SIG-M5 (cell line): ENCODE measurements at places on chromosomes 5 and 9.

DNA sequence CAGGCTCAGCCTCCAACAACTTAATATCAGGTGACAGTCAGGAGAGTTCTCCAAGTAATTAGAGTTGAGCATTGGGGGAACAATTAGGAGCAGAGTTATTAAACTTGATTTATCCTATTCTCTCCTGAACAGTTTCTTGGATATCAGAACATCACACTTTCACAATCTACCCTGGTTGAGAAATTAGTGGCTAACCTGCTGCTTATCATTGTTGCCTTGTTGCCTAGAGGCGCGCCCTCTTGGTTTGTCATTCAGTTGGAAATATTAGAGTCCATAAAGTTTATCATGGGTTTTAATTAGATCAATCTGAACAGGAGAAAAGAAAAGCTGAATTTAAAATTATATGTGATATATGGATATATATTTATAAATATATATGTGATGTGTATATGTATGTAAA lies 291.1 kb downstream of the CCDC171 start:
- no peak for DNase-seq

- no peak for DNase-seq
Measured at GRCh38 chr5:97118261-97119006, 24.0 kb downstream of the LIX1 start.

- no peak for DNase-seq
Measured at GRCh38 chr9:129394061-129394885, 216.2 kb upstream of the IER5L start.

GRCh38 chr5:107058235-107058634 lies 612.5 kb downstream of the EFNA5 start:
- no peak for DNase-seq

GRCh38 chr5:113693701-113694100 lies 180.2 kb downstream of the YTHDC2 start:
- DNase-seq, result no peak

DNA sequence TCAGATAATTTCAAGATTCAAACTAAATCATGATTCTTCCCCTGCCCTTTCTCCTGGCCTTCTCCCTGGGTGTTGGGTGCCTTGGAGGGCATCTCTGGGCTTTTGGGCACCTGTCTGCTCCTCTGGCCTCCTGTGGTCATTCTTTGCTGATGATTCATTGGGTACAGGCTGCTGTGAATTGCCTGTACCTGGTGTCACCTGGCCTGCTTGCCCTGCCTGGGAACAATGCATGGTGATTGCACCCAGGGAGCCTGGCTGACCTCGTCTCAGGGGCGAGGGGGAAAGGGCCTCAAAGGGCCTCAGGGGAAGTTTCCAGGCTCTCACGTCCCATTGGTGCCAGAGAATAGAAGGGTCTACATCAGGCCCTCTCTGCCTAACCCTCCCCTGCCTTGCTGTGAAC lies 20.1 kb upstream of the CKMT2 start:
- no peak for DNase-seq

DNA sequence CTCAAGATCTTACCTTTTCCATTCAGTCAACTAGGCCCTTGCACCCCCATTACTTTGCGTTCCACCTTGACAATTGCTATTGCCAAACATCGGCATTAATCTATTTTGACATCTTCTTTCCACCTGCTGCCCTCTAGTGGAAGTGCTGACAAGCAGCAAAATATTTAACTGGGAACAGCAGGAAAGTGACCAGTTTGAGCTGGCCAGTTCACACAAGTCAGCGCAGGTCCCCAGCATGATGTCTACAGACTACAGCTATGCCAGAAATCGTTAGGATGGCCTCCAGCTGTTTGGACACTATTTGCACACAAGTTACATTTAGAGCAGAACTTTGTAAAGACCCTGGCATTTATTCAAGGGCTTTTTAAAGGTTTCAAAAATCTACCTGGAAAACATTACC lies 160.1 kb downstream of the GHR start:
- no peak for DNase-seq

GRCh38 chr9:122978601-122979000 lies 37.8 kb downstream of the RABGAP1 start:
- DNase-seq, result no peak

- no peak for DNase-seq
Measured at GRCh38 chr9:5650356-5651105, 21.6 kb downstream of the RIC1 start.

DNA sequence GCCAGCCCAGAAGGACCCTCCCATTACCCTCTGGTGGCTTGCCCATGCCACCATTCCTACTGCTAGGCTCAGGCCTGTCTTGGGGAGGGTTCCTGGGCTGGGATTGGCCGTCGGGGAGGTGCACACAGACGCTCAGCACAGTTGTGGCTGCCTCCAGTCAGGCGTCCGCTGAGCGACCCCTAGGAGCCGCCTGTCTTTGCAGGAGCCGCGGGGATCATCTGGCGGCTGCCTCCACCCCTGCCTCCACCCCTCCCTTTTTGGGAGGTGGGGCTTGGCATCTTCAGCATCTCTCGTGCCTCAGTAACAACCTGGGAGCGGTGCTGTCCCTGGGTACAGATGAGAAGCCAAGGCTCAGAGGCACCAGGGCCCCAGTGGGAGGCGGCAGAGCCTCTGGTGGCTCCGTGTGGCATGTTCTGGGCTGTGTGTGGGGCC lies 39.6 kb downstream of the RXRA start:
- DNase-seq, result no peak

GRCh38 chr5:56211298-56211865 lies 21.7 kb downstream of the ANKRD55 start:
- no peak for DNase-seq

DNA sequence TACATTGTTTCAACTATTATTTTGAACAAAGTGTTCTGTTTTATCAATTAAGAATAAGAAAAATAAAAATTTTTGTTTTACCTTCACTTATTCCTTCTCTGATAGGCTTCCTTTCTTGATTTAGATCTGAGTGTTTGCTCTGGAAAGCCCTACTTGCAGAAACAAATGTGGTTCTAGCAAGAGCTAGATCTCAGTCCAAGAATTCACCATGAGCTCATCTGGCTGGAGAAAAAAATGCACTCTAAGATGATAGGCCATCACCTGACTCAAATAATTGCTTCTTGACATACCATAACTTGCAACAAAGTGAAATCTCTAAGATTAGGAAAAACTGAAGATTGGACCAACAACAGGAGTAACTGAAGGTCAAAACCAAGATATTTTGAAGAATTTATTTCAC lies 6.3 kb upstream of the RLN2 start:
- DNase-seq, result no peak

DNA sequence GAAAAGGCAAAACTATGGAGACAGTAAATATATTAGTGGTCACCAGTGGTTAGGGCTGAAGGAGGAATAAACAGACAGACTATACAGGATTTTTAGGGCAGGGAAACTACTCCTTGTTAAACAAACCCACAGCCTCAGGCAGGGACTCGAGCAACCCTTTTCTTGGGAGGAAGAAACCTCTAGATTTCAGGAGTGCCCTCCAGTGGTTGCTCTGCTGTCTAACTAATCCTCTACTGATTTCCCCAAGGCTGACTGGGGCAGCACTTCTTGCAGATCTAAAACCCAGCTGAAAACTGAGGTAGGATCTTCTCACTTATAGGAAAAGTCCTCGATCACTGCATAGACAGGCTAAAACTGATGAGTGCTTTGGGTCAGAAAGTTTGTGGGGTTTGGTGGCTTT lies 176.8 kb downstream of the ISOC1 start:
- no peak for DNase-seq

GRCh38 chr9:124284940-124285441 lies 27.2 kb downstream of the NEK6 start:
- no peak for DNase-seq

DNA sequence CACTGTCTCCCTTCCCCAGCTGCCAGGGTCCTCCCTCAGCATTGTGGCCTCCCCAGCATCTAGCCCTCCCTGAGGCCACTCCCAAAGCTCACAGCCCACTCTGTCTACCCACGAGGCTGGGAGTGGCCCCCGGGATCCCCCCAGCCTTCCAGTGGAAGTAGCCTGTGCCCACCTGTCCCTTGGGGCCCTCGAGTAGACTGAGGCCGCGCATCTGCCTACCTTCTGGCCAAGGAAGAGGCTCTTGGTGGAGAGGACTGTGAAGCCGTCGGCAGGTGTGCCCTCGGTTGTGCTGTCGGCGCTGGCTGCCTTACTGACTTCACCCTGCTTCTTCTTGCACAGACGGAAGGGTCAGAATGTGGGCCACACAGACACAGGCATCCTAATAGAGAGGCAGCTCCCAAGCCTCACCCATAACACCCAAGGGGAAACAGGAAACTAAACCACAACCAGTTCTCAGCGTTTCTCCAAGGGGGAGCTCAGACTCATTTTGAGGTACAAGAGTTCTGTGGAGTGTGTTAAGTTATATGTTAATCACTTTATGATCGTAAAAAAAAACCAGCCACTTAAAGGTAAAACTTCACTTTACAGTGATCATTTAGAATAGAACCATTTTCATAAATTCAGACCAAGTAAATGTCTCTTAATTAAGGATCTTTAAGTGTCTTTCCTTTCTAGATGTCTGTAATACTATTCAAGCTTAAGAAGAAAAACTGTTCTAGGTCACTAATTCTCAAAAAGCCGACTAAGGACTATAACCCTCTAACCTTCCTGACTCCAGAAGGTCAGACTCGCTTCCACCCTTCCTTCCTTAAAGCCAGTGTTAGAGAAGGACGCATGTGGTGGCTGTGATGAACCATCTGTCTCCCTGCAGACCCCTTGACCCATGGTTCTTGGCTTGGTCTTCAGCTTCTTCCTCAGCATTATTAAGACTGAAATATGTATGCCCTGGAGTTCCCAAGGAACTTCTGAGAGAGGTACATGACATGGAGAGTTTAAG lies 38.5 kb downstream of the MACROH2A1 start:
- DNase-seq, result no peak

- DNase-seq, result no peak
Measured at GRCh38 chr5:28544501-28544900, 1506.1 kb upstream of the CDH9 start.

DNA sequence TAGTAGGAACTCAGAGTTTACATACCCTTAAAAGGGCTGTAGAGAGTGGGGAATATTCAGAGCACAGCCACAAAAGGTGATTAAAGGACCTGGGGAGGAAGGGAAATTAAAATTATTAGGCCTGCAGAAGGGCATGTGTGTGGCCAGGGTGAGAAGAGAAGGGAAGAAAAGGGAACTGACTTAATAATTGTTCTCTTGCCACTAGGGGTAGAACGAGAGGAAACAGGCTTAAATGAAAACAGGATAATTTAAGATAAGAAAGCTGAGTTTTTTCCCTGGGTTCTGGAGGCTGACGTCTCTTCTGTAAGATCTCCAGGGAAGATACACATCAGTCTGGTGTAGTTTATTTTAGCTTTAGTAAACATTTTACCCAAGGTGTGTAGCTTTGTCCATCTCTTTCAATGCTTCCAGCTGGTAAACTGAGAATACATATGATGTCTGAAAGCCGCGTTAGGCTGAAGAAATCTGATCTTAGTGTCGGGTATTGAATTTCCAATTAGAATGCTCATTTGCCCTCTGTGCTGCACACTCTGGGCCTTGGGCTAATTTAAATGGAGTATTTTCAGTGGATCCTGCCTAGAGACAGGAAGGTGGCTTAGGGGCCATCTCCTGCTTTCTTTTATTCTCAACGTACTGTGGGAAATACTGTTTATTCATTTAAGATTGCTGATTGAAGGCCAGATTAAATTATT lies 416.8 kb downstream of the TMEM38B start:
- DNase-seq, result no peak

GRCh38 chr5:98785244-98785643 lies 11.8 kb downstream of the RGMB start:
- DNase-seq, result no peak

DNA sequence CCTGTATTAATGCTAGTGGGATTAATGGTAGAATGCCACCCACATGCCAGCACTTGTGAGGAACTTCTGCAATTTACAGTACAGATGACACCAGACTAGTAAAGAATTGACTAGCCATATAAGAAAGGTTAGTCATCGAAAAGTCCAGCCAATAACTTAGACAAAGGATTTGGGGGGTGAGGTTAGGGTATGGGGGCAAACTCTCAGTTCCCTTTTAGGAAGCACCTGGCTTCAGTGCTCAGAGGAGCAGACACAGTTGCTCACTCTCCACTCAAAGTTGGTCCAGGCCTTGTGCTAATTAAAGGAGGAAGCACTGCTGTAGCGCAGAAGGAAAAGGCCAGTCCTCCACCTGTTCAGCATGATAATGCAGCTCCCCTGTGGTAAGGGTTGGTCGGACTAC lies 25.2 kb downstream of the TGFBR1 start:
- no peak for DNase-seq

- DNase-seq, result no peak
Measured at GRCh38 chr9:108442627-108443018, 413.2 kb downstream of the ACTL7B start.

GRCh38 chr5:87015901-87016300 lies 251.8 kb upstream of the RASA1 start:
- DNase-seq, result peak; percentile 66

- no peak for DNase-seq
Measured at GRCh38 chr5:175444060-175444904, at the start of gene DRD1. Gene DRD1, minus strand, starts transcription at chr5:175444182. Its CDS starts 1,083 bp downstream, at chr5:175443099.

- no peak for DNase-seq
Measured at GRCh38 chr9:36337002-36337401, 63.1 kb downstream of the RNF38 start.

- DNase-seq, result no peak
Measured at GRCh38 chr5:146327257-146327870, 11.3 kb upstream of the POU4F3 start.

GRCh38 chr5:136963504-136963903 lies 535.6 kb downstream of the SPOCK1 start:
- DNase-seq, result no peak

- DNase-seq, result no peak
Measured at GRCh38 chr5:96659170-96659569, 3.0 kb upstream of the CAST start.

DNA sequence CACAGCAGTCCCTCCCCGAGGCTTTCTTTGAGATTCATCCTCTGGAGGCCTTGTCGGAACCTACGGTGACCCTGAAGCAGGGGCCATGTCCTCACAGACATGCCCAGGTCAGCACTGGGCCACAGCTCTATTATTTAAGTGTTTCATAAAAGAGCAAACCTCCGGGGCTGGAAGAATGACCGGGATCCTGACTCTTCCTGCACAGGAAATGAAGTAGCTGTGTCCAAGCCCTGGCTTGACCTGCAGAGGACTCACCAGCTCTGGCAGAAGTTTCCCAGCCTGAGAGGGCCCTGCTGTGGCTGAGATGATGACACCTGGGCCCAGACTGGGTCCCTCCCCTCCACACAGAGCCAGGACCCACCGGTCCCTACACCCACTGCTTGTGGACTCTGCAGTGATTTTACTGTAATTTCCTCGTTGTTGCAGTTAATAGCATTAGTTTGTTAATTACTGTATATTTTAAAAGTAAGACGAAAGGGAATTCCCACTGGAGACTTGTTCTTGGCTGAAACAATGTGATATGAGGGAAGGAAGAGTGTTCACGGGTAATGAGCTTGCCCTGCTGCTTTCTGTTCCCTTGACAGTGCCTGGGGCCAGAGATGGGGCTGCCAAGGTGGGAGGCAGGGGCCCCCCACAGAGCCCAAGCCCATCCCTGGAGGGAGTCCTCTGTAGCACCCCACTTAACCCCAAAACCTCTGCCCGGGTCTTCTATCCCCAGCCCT lies 72.2 kb downstream of the PCDH1 start:
- no peak for DNase-seq
